Upper lobe of right lung (tissue), 1 donor: ENCODE measurements at places on chromosomes 2 and 18.

DNA sequence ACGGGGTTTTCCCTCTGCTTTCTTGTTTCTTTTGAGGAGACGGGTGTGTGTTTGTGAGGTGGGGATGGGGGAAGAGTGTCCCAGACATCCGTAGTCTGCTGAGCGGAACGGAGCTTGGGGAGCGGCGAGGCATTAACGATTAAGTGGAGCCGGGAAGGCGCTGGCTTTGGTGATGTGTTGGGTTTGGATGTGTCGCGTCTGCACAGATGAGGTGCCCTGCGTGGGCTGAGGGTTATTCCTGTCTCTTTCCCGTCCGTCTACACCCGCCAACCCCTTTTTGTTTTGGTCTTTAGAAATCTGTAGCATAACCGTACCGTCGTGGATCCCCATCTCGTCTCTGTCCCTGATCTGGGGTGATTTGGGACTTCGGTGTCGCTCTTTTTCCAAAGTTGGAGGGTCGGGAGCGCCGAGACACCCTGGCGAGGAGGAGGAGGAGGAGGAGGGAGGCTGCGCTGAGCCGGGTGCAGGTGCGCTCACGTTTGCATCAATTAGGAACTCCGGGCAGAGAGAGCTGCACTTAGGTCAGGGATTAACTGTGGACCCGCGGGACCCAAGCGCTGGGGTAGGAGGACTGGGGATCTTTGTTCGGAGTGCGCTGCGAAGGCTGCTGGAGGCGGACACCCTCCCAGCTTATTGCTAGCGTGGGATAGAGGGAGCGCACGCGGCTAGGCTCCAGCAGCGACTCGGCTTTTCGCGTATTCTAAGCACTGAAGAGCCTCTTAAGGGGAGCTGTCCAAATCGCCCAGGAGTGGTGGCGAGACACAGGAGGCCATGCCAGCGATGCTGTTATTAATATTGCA lies 720.3 kb downstream of the DPP10 start:
- DNase-seq, result peak; percentile 58

GRCh38 chr2:101729521-101730190 lies 32.1 kb downstream of the MAP4K4 start:
- DNase-seq, result no peak

- no peak for DNase-seq
These were observed 199.1 kb upstream of the NRXN1 start for GRCh38 chr2:51231071-51231470.

DNA sequence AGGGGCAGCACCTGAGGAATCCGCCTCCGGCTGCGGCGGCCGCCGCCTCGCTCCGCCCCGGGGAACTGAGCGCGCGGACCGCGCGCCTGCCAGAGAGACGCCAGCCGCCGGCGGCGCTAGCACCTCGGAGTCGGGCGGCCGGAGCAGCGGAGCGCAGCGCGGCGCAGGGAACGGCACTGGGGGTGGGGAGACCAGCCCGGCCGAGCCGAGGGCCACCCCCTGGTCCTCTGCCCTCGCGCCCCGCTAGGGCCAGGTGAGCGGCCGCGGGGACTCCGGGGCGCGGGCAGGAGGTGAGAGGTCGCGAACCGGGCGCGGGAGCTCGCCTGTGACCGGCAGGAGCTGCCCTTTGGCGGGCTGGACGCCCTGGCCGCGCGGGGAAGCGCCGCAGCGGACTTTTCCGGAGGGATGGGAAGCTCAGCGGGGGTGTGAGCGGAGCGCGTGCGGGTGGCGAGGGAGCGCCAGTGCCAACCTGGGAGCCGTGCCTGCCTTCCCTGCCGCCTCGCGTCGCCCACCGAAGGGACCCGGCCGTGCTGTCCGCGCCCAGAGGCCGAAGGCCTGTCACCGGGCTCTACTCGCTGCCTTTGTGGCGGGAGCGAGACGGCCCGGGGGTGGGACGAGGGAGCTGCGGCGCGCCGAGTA lies at the start of gene GREB1L:
Gene GREB1L, plus strand, starts transcription at position 92 of the 639 bp plus-strand sequence. CDS start 141,287 bp downstream, outside the sequence.
- DNase-seq, result peak; percentile 72

DNA sequence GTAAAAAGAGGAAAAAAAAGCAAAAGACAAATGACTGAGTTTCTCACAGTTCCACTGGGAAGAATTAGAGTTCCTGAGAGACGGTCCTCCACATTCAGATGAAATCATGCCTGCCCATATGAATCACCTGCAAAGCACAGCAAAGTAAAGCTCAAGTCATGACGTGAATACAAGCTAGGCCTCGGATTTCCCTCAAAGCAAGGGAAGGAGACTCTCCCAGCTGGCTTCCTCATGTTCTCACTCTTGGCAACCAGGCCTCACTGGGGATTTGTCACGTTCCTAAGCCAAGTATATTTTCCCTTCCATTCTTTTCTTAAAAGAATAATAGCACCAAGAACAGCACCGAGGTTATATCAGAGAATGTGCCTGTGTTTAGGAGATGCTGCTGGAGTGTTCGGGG lies 47.0 kb downstream of the CYP27C1 start:
- DNase-seq, result no peak

DNA sequence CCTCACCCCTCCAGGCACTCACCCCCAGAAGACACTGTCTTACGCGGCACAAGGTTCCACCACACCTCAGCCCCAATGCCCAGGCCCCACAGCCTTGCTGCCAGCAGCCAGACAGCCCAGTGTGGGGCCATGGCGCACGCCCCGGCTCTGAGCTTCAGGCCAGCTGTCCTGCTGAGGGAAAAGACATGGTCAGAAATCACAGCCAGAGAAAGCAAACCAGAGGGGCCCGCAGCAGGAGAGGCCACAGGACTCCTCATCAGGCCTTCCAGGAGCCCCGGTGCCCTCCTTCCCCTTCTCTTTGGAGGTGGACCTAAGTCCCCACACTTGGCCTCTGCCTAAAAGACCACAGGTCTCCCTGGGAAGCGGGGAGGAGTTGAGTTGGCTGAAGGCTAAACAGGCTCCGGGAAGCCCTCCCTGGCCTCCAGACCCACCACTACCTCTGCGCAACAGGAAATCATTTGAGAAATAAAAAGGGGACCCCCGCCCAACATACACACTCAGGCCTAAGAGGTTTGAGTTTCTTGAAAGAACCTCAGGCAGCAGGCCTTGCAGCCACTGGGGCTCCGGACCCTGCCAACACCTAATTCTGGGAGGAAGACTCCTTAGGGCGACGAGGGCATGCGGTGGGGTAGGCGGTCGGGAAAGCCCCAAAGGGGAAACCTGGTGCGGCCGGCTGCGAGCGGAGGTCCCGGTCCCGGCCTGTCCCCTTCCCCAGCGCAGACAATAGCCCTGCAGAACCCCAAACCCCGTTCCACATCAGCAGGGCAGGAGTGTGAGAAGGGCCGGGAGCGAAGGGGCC lies 1.9 kb downstream of the SEMA4C start:
- DNase-seq, result no peak

GRCh38 chr2:102337481-102338386 lies 17.9 kb upstream of the IL18R1 start:
- no peak for DNase-seq

DNA sequence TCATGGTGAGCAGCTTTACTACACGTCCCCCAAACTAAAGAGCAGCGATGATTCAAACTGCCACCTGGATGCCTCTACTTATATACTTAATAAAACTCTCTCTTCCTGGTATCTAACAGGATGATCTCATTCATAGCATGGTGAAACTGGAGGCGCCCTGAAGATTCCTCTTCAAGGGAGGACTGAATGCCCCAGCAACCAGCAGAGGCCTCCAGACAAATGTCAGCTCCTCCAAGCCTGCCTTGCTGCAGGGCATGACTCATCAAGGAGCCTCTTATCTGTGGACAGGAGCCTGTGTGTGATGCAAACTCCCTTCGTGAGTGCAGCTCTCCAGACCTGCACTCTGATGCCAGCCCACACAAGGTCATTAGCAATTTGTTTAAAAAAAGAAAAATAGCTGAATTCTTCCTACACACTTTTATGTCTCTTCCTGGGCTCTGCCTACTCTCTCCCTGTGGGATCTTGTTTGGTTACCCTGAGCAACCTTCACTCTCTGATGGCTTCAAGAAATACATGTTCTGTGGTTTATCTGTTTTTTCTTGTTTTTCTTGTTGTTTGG lies 30.2 kb downstream of the LONRF2 start:
- peak; percentile 74 for DNase-seq

DNA sequence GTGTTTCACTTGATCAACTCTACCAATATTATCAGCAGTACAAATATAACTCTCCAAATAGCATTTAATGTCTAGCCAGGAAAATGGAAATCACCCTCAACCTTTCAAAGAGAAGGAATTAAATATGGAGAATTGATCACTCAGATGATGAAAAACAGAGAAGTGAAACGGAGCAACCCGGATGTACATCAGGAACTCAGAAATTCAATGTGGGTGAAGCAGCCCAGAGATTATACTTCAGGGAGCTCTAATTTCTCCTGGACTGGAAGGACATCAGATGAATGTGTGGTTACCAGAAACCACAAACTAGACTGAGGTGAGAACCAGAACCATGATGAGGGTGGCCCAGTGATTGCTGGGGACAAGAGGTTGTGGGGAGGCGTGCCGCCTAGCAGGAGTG lies 35.5 kb upstream of the COBLL1 start:
- DNase-seq, result no peak

GRCh38 chr2:175742367-175742766 lies 259.7 kb downstream of the LNPK start:
- no peak for DNase-seq

- no peak for DNase-seq
These were observed 714.1 kb downstream of the KCNJ3 start for GRCh38 chr2:155412598-155412997.

DNA sequence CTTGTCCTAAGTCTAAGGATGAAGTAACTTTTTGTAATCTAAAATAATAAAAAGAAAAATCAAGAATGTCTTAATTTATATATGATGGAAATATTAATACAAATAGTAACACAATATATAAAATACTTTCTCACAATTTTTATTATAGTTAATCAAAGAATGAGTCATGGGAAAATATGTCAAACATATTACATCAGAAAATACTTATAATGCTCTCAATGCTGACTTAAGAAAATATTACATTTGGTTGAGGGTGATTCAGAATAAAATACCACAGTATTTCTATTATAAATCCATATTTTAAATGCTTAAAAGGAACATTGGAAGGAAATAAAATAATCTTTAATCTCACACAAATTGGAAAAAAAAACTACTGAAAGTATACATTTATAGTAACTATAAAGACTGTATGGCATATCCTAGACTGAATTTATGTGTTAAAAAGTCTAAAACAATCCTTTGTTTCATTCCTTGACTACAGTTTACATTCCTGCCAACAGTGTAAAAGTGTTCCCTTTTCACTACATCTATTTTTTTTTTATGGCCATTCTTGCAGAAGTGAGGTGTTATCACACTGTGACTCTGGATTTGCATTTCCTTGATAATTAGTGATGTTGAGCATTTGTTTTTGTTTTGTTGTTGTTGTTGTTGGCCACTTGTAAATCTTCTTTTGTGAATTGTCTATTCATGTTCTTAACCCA lies 1573.5 kb upstream of the ACVR2A start:
- no peak for DNase-seq
